ENCODE measurements at places on chromosomes 2 and 18.

DNA sequence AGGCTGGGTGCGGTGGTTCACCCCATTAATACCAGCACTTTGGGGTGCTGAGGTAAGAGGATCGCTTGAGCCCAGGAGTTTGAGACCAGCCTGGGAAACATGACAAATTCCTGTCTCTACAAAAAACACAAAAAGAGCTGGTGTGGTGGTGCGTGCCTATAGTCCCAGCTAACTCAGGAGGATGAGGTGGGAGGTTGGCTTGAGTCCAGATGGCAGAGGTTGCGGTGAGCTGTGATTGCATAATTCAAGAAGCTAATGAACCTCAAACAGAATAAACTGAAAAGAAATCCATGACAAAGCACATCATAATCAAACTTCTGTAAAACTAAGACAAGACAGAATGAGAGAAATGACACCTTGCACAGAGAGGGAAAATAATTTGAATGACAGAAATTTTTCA lies 54.8 kb downstream of the SEMA4F start:
- DNase-seq: no peak

DNA sequence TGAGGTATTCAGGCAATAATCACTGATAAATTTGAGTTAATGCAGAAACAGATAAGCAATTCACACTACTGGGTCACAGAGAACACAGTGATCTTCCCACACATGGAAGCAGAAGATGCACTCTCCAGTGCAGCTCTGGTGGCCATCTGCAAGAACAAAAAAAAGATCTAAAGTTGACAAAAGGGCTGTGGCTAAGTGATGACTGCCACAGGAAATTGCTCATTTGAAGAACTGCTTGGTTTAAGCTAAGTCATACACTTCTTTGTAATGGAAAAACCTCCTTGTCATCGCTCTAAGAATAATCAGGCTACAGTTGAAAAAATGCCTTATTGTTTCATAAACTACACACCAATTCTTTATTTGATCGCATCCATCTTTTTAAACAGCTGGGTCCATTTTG lies 115.1 kb downstream of the DTNB start:
- DNase-seq: no peak

GRCh38 chr18:6441200-6441599 lies 26.5 kb upstream of the L3MBTL4 start:
- no peak for DNase-seq

DNA sequence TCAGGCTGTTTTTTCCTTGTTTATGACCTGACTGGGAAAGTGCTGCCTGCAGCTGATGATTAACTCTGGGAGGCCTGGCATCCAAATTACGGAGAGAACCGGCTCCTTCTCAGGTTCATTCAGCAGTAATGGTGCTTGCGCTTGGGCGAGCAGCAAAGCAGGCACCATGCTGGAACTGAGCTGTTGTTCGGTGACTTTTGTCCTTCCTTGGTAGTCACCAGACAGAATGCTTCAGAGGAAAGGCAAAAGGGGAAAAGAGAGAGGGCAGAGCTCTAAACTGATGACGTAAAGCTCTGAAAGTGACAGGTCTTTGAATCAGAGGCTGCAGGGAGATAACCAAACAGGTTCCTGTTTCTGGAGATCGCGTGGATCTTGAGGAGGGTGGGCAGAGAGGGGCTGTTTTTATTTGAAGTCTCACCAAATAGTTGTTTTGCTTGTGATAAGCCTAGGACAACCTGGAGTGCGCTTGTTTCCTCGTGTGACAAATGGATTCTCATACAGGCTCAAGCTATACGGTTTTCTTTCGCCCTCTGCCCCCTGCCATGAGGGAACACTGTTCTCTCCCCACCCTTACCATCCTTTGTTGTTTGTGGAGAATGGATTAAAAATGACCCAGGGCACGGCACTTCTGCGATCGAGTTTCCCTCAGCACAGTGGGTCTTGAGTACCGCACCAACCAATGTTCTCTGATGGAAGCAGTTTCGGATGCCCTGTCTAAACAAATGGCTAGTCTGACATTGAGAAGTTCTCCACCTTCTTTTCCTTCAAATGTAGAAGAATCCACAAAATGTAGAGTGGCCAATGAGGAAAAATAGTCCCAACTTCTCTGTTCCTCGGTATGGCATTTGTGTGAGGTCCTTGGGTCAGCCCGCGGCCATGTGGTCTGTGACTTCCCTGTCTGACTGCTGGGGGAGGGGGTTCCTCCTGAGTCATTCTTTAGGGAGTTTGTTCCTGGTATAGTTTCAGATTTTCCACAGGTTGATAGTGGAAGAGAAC lies 1.3 kb downstream of the RASGRP3 start:
- no peak for DNase-seq

DNA sequence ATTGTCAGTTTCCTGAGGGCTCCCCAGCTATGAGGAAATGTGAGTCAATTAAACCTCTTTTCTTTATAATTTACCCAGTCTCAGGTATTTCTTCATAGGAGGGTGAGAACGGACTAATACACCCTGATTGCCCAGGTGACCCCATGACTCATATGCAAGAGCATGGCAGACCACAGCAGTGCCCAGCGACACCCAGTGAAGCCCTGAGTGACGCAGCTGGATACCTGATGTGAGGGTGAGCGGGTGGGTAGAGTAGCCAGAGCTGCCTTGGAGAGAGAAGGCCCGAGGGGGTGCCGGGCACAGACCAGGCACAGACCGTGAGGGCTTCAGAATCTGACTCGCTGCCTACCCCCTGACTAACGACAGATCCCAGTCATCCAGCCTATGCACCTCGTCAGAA lies 15.4 kb downstream of the ALPG start:
- no peak for DNase-seq

- DNase-seq: no peak
Measured at GRCh38 chr2:37796481-37796880, 125.0 kb upstream of the CDC42EP3 start.

GRCh38 chr18:75031717-75032317 lies 177.1 kb downstream of the PTGR3 start:
- no peak for DNase-seq

GRCh38 chr2:15243762-15244161 lies 317.4 kb downstream of the NBAS start:
- no peak for DNase-seq

DNA sequence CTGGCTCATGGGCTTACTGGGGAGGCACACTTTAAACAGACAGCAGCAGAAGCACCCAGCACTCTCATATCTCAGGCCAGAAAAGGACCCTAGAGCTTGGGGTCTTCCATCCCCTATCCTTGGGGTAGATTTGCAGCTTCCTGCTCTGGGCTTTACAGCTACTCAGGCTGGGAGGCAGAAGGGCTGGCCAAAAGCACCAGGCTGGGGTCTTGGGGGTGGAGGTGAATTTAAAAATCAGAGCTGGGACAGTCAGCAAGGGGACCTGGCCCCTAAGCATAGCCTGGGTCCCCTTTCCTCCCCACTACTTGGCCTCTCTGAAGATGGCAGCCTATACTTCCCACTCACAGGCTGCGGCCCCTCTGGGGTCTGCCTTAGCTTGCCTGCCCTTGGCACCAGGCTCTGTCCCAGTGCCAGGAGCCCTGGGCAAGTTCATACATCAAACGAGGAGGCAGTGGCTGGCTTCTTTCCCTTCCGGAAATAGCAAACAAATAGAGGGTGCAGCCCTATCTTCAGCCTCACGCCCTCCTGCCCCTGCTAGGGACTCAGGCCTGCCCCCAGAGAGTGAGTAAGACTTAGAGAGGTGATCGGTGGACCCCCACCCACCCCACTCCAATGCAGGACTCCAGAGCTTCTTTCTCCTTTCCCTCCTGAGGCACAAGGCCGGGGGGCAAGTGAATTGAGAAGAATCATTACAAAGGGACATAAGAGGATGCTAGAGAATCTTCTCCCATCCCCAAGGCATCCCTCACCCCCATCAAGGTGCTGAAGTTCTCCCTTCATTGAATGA lies 26.0 kb upstream of the TNS1 start:
- no peak for DNase-seq

- no peak for DNase-seq
Measured at GRCh38 chr2:150485114-150485870, 2.2 kb downstream of the RND3 start.

GRCh38 chr2:228866781-228867180 lies 404.3 kb downstream of the PID1 start:
- DNase-seq: no peak

GRCh38 chr2:178385595-178386148 lies 65.3 kb downstream of the PRKRA start:
- no peak for DNase-seq

DNA sequence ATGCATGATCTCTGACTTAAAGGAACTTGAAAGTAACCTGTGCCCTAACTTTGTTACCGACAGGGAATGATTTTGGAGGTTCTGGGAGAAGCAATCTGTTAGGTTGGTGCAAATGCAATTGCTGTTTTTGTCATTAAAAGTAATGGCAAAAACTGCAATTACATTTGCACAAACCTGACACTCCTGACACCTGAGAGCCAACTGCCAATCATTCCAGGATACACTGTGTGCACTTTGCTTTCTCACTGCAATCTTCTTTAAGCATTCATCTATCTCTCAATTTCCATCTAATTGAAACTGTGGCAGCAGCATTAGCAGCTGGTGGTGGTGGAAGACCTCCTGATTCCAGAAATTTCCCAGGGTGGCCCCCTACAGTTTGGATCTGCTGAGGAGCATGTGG lies 87.6 kb upstream of the CYP1B1 start:
- DNase-seq: no peak

- DNase-seq: no peak
Measured at GRCh38 chr18:62856294-62856693, 141.0 kb downstream of the PHLPP1 start.

DNA sequence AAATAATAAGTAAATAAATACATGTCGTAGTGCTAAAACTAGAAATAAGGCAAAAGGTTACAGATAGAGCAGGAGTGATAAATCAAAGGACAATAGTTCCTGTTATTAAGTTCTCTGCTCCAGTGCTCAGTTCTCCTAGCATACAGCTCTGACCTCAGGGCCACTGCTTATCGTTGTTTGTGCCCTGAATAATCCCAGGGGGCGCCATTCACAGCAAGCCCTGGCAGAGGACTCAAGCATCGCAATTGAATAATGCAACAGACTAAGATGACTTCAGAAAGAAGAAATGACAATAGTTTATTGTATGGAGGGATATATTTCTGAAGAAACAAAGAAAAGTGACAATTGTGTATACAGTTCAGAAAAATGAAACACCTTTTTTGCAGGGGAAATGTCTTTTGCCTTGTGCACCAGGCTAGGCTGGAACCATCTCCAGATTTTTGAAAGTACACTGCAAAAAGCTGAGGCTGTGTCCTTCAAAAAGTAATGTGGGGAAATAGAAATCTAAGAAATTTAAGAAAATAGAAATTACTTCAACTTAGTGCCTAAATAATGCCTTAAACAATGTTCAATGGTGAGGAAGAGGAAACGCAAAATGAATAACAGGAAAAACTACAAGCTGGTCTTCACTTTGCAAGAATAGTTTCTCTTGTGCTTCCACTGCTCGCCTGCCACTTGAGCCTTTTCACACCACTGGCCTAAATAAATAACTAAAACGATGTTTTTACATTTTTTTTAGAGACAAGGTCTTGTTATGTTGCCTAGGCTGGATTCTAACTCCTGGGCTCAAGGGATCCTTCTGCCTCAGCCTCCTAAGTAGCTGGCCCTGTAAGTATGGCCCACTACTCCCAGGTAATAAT lies 19.0 kb upstream of the CCNYL1 start:
- DNase-seq: peak; percentile 36

DNA sequence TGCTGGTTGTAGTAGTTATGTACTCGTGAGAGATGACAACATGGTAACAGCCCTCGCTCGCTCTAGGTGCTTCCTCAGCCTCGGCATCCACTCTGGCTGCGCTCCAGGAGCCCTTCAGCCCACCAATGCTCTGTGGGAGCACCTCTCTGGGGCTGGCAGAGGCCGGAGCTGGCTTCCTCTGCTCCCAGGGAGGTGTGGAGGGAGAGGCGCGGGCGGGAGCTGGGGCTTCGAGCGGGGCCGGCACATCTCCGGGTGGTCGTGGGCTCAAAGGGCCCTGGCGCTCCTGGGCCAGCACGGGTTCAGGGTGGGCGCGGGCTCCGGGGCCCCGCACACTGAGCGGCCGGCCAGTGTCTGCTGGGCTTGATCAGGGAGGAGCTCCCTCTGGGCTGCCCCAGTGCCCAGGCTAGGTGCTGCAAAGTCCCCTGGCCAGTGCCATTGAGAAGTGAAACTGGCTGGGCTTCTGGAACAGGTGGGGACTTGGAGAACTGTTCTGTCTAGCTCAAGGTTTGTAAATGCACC lies 1012.1 kb downstream of the CNTNAP5 start:
- no peak for DNase-seq

- no peak for DNase-seq
Measured at GRCh38 chr2:46313063-46313462, 15.9 kb downstream of the EPAS1 start.

DNA sequence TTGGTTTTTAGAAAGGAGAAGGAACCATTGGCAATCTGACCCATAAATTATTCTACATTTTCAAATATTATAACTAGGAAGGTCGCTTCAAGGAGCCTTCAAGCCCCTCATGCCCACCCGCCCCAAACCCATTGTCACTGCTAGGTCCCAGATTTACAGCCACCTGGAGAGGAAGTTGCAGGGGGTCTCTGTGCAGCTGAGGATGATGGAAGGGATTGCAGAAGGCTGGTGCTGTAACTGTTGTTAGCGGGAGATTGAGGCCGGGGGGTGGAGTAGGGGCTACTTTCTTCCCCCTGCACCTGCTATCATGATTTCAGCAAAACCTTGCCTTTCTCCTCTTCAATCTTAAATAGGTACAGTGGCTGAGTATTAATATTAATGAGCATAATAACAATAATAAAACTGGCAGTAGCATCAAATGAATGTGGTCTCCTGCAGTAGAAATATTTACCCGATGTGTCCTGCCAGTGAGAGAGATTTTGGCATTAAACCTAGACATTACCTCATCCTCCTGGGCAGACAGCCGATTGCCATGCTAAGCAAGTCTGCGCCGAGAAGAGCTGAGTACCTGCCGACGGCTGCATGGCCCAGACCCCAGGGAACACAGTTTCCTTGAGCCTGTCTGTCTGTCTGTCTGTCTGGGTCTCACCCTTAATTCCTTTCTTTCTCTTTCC lies 225.4 kb downstream of the FAM210A start:
- DNase-seq: no peak

- no peak for DNase-seq
Measured at GRCh38 chr18:58239879-58240278, 195.9 kb downstream of the NEDD4L start.

GRCh38 chr2:3355951-3356569 lies 21.6 kb downstream of the EIPR1 start:
- no peak for DNase-seq

- no peak for DNase-seq
Measured at GRCh38 chr2:193539188-193539587, 1344.5 kb upstream of the TMEFF2 start.

- DNase-seq: no peak
Measured at GRCh38 chr2:144705328-144706245, 185.7 kb upstream of the ZEB2 start.

DNA sequence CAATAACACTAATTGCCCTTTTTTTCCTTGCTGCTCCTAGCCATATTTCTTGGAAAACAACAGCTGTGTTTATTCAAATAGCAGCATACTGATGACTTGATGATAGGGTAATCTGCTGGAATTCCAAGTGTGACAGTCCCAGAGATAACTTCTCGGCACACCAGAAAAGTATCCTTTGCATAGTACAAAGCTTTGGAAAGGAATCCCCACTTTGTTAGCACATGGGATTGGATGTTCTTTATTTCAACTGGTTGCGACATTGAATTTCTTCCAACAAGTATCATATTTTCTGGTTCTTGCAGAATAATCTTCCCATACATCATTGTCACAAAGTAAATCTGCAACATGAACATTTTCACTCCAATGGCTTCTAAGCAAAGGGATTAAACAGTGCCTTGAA lies 445.8 kb upstream of the ACVR2A start:
- DNase-seq: no peak

- no peak for DNase-seq
Measured at GRCh38 chr18:54359233-54359632, 1.5 kb downstream of the C18orf54 start.

- DNase-seq: no peak
Measured at GRCh38 chr2:42194428-42194827, 25.3 kb downstream of the EML4 start.

All from stimulated activated CD4-positive, alpha-beta T cell treated with anti-CD3 and anti-CD28 coated beads, TNF-alpha, amount 100 ng/mL, for 4 hours (primary cell).